ENCODE measurements at places on chromosomes 2 and 18.

GRCh38 chr2:48529676-48530032, 300 bp upstream of the STON1 start:
- DNase-seq, result no peak

DNA sequence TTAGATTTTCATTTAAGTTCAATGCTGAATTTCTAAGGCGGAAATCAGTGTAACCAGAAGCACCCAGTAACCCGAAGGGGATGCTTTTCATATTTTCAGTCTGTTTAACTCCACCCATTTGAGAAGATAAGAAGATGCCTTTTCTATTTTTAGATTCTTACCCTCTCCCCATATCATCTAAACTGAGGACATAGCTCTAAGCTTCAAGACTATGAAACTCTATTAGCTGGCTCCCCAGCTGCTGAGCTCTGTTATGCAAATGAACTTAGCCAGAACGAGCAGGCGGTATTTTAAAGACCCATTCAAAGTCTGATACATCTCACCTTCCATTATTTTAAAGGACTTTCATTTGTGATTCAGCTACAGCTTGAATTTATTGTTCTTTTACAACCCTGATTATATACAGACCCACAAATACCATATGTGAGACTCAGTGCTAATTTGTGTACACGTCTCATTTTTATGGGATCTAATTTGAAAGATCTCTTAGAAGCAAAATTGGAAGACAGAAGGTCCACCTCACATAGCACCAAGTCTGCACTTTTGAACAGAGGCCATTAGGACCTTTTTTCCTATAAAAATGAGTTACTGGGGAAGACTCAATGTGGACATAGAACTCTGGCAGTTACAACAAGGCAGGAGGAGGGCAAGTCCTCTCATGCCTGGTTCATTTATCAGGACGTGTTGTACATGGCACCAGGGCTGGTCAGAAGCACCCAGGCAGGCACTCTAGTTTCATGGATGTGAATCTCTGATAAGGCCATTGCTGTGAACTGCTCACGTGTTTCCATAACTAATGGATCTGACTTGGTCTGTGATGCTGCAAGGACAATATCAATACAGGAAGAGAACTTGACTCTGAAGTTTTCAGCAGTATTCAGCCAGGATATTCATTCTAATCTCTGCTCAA, 16.3 kb downstream of the CDC42EP3 start:
- DNase-seq, result no peak

GRCh38 chr2:34567128-34567527, 968.0 kb upstream of the FAM98A start:
- no peak for DNase-seq

- no peak for DNase-seq
These were observed at the start of gene TDRD15 for GRCh38 chr2:21123473-21124393. Gene TDRD15, plus strand, starts transcription at chr2:21123968. Its CDS starts 13,500 bp downstream, at chr2:21137468.

DNA sequence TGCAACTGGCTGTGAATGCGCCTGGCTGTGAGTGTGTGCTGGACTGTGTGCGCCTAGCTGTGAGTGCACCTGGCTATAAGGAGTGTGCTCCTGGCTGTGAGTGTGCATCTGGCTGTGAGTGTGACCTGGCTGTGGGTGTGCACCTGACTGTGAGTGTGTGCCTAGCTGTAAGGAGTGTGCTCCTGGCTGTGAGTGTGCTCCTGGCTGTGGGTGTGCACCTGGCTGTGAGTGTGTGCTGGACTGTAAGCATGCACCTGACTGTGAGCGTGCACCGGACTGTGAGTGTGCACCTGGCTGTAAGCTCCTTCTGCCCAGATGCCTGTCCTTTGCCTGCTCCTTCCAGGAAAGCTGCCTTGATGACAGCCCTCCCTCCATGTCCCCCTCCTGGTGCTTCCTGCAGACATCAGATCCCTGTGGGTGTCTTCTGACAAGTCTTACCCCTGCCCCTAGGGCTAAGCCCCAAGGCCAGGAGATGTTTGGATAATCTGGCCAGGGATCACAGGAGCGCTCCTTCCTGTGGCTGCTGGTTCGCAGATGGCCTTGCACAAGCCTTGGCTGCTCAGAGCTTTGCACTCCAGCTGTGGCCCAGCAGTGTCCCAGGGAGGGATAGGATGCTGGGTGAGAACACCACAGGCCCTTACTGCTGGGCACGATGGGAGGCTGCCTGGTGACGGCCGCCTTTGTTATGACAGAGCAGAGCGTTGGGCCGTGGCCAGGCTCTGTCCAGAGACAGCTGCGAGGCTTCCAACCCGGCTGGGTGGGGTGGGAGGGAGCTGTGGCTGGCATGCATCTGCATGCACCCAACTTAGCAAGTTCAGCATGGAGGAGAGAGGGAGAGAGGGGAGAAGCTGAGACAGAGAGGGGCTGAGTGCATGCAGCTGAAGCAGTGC, 89.9 kb downstream of the GLI2 start:
- DNase-seq, result no peak

GRCh38 chr2:215712219-215712868, 276.5 kb upstream of the FN1 start:
- no peak for DNase-seq
